ENCODE measurements at places on chromosomes 7 and 10.
A peak's percentile ranks its signal among the peaks of the same experiment; 100 is the strongest.

DNA sequence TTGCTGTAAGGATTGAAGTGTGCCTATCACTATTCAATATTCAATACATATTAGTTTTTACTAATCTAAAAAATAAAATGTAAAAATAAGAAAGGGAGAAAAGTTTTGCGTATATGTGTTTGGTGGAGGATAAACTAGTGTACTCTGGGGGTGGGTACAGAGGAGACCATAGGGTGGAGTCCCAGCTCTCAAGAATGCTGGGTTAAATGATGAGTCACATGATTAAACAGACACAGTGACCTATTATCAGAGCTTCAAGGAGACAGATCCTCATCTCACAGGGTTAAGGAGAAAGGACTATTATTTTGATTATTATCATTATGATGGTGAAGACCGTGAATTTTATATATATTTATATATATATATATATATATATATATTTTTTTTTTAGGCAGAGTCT is 77.5 kb downstream of the AFAP1L2 start:
- DNase-seq: no peak

DNA sequence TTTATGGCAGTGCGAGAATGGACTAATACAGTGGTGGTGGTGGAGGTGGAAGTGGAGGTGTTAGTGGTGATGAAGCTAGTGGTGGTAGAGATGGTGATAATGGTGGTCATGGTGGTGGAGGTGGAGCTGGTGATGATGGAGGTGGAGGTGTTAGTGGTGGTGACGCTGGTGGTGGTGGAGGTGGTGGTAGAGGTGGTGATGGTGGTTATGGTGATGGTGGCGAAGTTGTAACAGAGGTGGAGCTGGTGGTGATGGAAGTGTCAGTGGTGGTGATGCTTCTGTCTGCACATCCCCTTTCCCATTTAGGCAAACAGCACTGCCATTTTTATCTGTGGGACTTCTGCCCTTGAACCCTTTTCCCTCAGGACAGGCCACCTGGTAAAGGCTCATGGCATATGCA is 7.4 kb upstream of the PTPRN2 start:
- no peak for DNase-seq

DNA sequence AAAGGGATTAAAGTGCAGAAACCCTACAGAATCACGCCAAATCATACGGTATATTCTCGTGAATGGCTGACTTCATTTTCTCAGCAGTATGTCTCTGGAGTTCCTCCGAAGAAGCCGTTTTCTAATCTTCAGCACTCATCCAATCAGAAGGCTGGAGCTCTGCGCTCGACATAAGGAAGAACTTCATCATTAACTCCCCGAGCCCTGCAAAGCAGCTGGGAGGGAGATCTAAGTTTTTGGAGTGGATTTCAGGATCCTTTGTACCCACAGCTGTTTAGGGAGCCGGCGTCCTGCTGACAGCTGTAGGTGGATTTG is 40.7 kb upstream of the SDK1 start:
- DNase-seq: peak; percentile 84

DNA sequence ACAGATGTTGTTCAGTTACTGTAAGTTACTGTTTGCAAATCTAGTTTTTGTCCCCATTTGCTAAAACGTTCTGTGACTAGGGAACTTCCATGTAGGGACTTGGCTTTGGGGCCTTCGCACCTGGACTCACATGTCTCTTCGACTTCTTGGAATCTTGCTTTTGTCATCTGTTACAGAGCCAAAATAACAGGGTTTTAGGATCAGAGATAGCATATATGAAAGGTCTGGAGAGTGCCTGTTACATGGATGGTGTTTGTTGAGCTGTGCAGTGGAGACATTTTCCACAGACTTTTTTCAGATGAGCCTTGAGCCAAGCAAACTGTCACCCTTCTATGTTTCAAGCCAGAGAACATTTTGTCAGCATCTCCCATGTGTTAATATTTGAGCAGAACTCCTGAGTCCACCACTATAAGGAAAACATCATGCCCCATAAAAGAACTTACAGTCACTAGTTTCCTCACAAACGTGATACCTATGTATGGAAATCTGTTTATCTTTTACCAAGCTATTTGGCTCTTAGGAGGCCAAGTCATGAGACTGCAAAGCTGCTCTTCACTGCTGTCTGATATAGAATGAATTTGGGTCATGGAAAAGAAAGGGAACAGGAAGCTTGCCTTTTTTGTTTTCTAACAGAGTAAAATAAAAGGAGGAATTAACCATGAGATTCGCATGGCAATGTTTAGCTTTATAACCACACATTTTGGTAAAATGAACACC is 818.6 kb upstream of the IGFBP3 start:
- DNase-seq: peak; percentile 38

GRCh38 chr10:124035306-124035927 is 58.0 kb downstream of the CHST15 start:
- no peak for DNase-seq

DNA sequence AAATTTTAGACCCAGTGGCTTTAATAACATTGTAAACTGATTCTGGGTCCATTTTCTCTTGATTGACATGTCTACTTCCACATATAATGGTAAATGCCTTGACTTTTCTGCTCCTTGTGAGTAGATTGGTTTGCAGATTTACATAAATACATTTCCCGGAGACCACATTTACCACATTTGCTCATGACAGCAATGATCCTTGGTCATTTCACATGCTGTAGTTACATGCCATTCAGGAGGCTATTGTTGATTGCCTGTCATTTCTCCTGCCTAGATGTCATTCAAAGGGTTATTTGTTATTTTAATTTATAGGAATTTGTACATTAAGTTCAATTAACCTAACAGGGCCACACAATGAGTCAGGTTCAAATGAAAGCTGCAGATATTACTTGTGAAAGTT is 280.5 kb downstream of the CNTNAP2 start:
- no peak for DNase-seq

DNA sequence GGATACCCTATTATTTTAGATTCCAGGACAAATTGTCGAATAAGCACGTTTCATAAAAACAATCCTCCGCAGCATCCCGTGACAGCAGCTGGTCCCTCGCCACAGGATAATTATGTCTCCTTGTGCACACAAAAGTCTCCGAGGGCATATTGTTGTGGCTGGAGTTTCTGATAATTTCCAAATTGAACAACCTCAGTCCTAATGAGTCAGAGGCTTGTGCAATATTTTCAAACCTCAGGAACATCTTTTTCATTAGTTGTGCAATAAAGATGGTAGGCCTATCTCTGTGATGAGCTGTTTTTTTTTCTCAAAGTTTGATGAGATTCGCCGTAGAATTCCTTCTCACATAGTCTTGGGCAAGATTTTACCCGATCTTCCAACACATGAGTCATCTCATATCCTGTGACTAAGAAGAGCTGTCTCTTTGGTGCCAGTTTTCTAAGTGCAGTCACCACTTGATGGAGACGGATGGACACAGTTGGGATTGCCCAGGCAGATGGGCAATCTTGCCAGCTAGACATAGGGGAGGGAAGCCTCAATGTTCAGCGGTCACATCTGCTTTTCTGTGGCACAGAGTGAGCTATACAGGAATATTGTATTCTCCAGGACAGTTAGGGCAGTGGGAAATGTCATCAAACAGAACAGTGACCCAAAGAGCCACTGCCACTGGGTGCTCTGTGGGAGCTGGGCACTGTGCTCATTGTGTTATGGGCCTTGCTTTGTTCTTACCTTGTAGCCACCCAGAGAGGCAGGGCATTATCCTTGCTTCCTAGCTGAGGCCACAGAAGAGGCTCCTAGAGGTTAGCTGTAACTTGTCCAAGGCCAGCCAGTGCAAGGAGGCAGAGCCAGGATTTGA is 7.8 kb downstream of the HTRA1 start:
- peak; percentile 61 for DNase-seq

DNA sequence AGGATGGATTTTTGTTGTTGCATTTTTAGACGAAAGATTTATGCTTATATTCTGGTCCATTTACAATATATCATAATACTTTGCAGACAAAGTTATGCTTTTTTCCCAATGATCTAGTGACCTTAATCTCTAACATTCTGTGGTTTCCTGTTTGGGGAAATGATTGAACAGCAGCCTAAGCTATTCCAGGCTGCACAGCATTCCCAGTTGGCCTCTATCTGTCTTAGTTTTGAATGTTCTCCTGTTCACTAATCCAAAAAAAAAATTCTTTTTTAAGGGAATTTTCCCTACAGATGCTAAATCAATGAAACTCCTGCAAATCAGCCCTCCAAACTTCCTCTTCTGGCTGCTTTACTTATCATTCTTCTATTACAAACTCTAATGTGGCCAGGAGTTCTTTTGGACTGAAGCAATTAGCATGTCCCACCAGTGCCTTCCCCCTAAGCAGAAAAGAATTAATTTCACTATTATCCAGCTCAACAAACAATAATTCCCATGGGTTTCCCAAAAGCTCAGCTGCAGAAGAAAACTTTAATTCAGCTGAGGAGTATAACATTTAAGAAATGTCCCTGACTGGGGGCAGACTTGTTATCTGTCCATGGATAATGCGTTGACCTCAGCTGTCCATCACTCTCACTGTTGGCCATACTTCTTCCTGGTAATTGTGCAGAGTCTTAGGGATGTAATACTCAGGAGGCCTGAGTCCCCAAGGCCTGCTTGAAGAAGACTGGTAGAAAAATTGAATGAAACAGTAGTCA is 81.9 kb upstream of the TRIL start:
- DNase-seq: peak; percentile 54

- DNase-seq: no peak
Measured at GRCh38 chr7:44882899-44883298, 2.4 kb downstream of the PURB start.

DNA sequence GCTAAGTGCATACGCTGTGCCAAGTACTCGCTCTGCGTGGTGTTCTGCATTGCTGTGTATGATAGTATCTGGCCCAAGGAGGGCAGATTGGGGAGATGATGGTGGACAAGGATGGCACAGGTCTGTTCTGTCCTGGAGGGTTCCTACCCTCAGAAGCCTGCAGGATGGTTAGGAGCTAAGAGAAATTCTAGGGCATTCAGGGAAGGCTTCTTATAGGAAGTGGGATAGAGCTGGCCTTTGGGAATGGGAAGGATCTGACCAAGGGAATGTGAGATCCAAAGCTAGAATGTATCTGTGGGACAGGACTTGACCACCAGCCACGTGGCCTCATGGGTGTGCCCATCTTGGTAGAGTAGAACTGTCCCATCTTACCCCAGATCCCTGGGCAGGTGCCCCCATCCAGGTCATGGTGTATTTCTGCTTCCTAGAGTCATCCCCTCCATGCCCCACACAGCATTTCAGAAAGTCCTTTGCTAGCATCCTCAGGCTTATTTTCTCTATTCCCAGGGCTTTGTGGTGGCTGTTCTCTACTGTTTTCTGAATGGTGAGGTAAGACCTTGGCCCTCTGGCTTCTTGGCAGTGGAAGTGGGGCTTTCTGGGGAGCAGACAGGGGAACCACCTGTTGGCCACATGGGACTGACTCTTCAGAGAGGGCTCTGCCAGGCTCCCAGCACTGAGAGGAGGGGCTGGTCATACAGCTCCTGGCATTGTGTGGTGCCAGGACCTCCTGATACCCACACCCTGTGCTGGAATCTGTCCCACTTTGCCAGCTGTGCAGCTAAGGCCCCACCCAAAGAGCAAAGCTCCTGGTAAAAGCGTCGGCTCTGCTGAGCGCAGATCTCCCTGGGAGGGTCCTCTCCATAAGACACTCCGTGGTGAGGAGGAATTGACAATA is 52.5 kb downstream of the ADCYAP1R1 start:
- peak; percentile 90 for DNase-seq

- DNase-seq: peak; percentile 40
Measured at GRCh38 chr7:112143582-112143981, 62.6 kb downstream of the DOCK4 start.

- no peak for DNase-seq
Measured at GRCh38 chr7:39633563-39634477, 10.4 kb downstream of the RALA start.

DNA sequence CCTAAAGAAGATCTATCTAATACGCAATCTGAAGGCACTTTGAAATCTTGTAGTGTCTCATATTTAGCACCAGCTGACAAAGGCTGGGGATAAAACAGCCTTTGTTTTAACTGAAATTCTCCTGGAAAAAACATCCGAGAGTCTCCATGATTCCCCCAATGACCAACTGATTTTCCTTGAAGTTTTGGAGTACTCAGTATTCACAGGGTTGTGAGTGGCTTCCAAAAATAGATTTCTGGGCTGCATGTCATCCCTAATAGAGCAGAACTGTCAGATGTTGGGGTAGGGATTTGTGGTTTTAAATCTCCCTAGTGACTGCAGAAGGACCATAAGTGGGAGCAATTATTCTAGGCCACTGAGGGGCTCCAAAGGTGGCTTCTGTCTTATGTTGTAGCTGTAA is 206.4 kb downstream of the TAX1BP1 start:
- DNase-seq: peak; percentile 46

- DNase-seq: peak; percentile 49
Measured at GRCh38 chr10:46050941-46051623, 5.0 kb upstream of the MSMB start.

GRCh38 chr10:101485681-101486554 is 102.1 kb downstream of the POLL start:
- DNase-seq: peak; percentile 80

GRCh38 chr7:128869944-128870285 is 7.3 kb downstream of the ATP6V1F start:
- no peak for DNase-seq

- no peak for DNase-seq
Measured at GRCh38 chr7:112058686-112059085, 147.5 kb downstream of the DOCK4 start.

- peak; percentile 11 for DNase-seq
Measured at GRCh38 chr7:143325240-143325639, 9.3 kb downstream of the CLCN1 start.

GRCh38 chr7:83648464-83649241 is at the start of gene SEMA3E:
Gene SEMA3E (minus strand): TSS chr7:83649139.
- DNase-seq: peak; percentile 59

DNA sequence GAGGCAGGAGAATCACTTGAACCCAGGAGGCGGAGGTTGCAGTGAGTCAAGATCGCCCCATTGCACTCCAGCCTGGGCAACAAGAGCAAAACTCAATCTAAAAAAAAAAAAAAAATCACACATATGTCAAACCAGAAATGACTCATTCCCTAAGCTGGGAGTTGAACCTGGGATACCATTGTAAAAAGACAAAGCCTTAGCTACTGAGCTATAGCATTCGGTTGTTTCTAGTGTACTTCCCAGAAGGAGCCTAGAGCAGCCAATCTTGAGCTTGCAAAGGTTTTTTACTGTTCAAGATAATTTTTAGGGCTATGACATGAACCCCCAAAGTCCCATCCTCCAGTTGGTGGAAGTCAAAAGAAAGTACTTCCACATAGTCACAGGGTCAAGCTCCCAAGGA is 87.9 kb downstream of the ZNF467 start:
- no peak for DNase-seq

Data from tongue (tissue), 3 donors.